ENCODE measurements at places on chromosomes 3 and 15.

- DNase-seq, result no peak
These were observed 8.7 kb upstream of the CGNL1 start for GRCh38 chr15:57367556-57367955.

GRCh38 chr15:42079401-42079908 is 14.9 kb downstream of the PLA2G4D start:
- no peak for DNase-seq

GRCh38 chr15:92020804-92021203 is 167.3 kb downstream of the SLCO3A1 start:
- DNase-seq, result no peak

GRCh38 chr15:58446521-58446920 is 14.7 kb downstream of the LIPC start:
- DNase-seq, result no peak

- no peak for DNase-seq
These were observed 6.2 kb upstream of the CCDC80 start for GRCh38 chr3:112647122-112647521.

DNA sequence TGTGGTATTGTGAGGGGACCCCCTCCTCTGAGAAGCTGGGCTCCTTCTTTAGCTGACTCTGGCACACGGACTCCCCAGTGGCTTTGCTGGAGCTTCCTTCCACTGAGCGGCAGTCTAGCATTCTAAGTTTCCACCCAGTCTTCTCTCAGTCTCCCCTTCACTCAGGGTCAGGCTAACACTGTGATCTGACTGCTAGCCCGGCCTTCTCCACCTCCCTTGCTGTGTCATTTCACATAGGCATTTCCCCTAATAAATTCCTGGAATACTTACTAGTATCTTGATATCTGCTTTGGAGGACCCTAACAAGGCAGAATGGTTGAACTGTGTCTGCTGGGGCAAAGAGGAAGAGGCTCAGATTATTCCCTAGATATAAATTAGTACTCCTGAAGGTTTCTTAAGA is 106.2 kb upstream of the THBS1 start:
- no peak for DNase-seq
